NCI-H69 (cell line): ENCODE measurements at places on chromosomes 3 and 15.

DNA sequence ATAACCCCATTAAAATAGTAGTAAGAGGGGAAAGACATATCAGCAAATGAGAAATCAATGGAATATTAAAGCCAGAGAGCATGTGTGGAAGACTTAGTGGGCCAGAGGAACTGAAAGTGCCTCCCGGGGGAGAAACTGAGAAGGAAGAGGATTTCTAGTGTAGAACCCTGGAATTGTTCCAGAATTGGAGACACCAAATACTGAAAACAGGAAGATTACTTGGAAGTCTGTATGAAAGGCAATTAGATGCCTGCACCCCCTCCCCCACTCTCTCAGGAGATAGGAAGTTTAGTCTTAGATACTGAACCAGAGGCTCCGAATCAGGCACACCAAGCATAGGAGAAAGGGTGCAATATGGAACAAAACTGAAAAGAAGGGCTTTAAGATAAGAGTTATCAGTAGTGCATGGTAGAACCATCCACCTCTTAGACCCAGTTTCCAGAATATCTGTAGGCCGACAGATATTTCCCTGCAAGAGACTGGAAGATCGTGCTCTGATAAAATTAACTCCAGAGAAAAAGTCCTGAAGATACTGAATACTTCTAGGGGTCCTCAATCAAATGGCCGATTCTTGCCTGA, 32.4 kb downstream of the KLHL18 start:
- peak; percentile 1 for DNase-seq

DNA sequence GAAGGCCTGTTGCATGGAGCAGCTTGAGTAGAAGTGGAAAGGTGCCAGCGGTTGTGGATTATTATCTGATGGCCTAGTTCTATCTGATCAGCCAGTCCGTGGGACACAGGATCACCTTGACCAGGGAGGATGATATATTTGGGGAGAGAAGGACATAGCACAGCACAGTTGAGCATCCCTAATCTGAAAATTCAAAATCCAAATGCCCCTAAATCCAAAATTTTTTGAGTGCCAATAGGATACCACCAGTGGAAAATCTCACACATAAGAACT, 6.0 kb downstream of the CSPG4 start:
- DNase-seq = no peak

DNA sequence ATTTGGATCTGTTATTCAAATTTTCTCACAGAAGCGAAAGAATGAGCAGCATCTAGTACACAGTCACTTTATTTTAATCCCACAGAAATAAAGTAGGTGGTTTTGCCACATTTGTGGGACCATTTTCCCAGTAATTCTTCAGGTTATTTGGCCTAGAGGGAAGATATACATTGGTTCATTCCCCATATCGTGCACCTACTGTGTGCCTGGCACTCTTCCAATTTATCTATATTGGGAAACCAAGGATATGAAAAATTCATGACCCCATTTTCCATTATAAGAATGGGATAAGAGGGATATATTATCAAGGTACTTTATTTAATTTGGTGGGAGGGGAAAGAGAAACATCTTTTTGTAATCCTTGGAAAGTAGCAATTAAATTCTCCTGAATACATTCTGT, 35.1 kb downstream of the TRIP4 start:
- DNase-seq = no peak

DNA sequence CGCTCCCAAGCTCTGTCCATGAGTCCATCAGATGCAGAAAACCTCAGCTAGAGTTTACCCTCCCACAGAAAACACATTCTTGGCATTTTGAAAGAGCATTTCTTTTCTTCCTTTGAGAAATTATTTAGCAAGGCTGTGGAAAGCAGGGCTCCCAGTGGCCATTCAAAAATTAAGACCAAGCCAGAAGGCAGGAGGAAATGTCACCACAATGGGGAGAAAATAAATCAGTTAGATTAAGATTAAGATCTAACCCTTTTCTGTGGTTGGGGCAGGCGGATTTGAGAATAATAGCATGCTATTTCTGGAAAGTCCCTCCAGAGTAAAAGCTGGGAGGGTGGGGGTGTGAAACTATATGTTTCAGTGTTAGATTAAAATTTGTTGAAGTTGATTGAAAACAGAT, 20.2 kb downstream of the LRIG1 start:
- no peak for DNase-seq

GRCh38 chr15:85306946-85307686, 73.3 kb upstream of the AKAP13 start:
- DNase-seq = peak; percentile 78
